ENCODE measurements at places on chromosomes 5 and 9. TPM values are rescaled to one million over a fixed set of nuclear protein-coding genes. Genes with fewer than 3 reads are reported as not detected.

The GZMA gene
- not detected for total RNA-seq

The NOL8 gene
- total RNA-seq, result 29.7 TPM

The ZNF883 gene
- 75.4 TPM for total RNA-seq

The DNM1 gene
- 145 TPM for total RNA-seq

The RAPGEF1 gene
- total RNA-seq, result 49.1 TPM

The SLC34A1 gene
- total RNA-seq, result not detected

The NCS1 gene
- 150 TPM for total RNA-seq

The SHOC1 gene
- not detected for total RNA-seq

The ATG12 gene
- 98.6 TPM for total RNA-seq

Data from parietal lobe (tissue), 2 donors.